H9 (cell line): ENCODE measurements at places on chromosomes 2 and 18. TPM values are rescaled to one million over a fixed set of nuclear protein-coding genes. Genes with fewer than 3 reads are reported as not detected.
A peak's percentile ranks its signal among the peaks of the same experiment; 100 is the strongest.

The SALL3 gene
- 51.1 and 52.4 TPM in 2 replicates for total RNA-seq

The POTEC gene
- not detected in 2 replicates for total RNA-seq

The MIB1 gene
- total RNA-seq = 45.7 and 48.8 TPM in 2 replicates

The LBX2 gene
- total RNA-seq = 1.1 TPM in 2 replicates

The STAT4 gene
- 0.33 TPM in 2 replicates for total RNA-seq

DNA sequence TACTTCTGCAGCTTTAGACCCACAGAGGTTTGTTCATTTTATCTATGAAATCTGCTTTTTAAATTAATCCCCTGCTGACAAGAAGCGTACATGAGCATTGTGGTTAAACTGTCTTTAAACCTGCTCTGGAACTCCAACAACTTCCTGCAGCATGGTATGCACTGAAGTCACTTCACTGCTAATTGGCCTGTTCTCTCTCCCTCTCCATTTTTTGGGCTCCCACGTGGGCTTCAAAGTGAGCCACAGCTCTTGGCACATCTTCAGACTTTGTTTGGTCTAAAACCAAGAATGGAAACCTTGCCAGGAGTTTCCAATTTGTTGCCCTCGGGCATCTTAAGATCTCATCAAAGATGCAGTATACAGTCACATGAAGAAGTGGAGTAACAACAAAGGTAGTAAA is 311.4 kb downstream of the LRRTM1 start:
- DNase-seq = no peak
- no peaks in the 10 kb centered on the region for H3K27me3 ChIP-seq
- no peaks in the 10 kb centered on the region; the same call in 1 of the 2 replicates for H3K4me1 ChIP-seq
- H3K36me3 ChIP-seq = no peaks in the 10 kb centered on the region
- no peak overlapping the region for H3K4me3 ChIP-seq

DNA sequence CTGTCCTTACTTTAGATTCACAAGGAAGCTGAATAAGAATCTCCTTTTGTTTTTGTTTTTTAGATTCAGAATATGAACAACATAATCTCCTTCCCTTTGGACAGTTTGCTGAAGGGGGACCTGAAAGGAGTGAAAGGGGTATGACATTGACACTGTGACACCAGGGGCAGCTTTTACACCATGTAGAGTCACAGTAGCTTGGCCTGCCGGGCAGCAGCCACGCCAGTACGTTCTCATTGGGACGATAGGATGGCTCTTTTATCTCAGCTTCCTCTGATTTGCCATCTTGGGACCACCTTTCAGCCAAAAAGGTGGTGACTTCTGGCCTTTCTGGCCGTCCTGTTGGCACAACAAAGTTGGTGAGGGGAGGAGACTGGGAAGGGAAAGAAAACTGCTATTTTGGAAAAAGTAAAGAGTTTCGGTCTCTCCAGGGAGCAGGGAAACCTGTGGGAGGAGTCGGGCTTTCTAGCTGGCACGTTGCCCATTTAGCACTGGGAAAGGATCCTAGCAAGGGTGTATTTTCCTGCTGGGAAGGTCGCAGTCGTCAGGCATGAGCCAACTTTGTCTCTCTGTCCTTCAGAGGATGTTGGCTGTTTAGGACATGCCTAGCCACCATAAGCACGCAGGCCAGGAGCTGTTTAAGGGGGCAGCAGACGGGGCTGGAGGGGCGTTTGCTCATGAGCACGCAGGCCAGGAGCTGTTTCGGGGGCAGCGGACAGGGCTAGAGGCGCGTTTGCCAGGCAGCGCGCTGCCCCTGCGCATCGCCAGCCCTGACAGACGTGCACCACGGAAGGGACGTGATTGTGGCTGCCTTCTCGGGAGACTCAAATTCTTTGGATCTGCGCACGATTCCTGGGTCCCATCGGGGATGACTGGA is 104.6 kb downstream of the ITGB1BP1 start:
- H3K27ac ChIP-seq = no peak overlapping the region
- no peaks in the 10 kb centered on the region for H3K4me1 ChIP-seq
- H3K4me3 ChIP-seq = no peak overlapping the region
- DNase-seq = no peak
- peaks cover 4% of the 10 kb centered on the region; the same call in 1 of the 2 replicates for H3K36me3 ChIP-seq
- no peaks in the 10 kb centered on the region for H3K27me3 ChIP-seq

GRCh38 chr2:176729706-176730569 is 460.7 kb downstream of the MTX2 start:
- H3K27ac ChIP-seq = no peak overlapping the region
- no peaks in the 10 kb centered on the region for H3K36me3 ChIP-seq
- no peaks in the 10 kb centered on the region for H3K4me1 ChIP-seq
- DNase-seq = no peak

DNA sequence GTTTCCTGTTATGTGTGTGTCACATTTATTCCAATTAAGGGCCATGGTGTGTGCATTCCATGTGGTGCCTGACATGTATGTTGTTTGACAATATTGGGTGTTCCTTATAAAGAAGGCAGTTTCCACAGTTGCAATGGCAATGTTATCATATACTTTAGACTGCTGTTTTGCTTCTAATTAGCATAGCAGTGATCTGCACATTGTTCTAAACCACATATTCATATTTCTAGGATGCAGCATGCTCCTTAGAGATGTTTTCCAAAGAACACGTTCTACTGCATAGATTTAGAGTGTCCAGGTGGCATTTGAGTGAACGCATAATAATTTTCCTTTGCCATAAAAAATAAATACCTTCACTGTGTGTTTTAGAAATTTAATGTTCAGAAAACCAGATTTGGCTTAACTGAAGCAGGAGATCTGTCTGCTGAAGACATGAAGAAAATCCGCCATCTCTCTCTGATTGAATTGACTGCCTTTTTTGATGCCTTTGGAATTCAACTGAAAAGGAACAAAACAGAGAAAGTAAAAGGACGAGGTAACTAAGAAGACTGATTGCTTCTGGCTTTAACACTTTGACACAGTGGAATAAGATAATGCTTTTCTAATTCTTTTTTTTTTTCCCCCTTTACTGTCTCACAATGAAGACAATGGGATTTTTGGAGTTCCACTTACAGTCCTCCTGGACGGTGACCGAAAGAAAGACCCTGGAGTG is 143.7 kb downstream of the ARHGAP28 start:
- DNase-seq = no peak
- no peaks in the 10 kb centered on the region for H3K36me3 ChIP-seq
- H3K4me3 ChIP-seq = no peak overlapping the region
- no peak overlapping the region for H3K27ac ChIP-seq
- H3K27me3 ChIP-seq = no peaks in the 10 kb centered on the region
- H3K4me1 ChIP-seq = no peaks in the 10 kb centered on the region

- H3K4me3 ChIP-seq = no peak overlapping the region
- H3K27me3 ChIP-seq = no peaks in the 10 kb centered on the region
- H3K27ac ChIP-seq = no peak overlapping the region
- H3K36me3 ChIP-seq = peaks cover 15% of the 10 kb centered on the region; the same call in 2 of the 3 replicates
- DNase-seq = no peak
These were observed 71.9 kb upstream of the NFU1 start for GRCh38 chr2:69509011-69509749.

GRCh38 chr18:56870982-56871381 is 219.8 kb downstream of the WDR7 start:
- no peaks in the 10 kb centered on the region for H3K36me3 ChIP-seq
- peaks cover 3% of the 10 kb centered on the region; the same call in 1 of the 2 replicates for H3K4me1 ChIP-seq
- no peak overlapping the region for H3K4me3 ChIP-seq
- no peak overlapping the region for H3K27ac ChIP-seq
- H3K27me3 ChIP-seq = no peaks in the 10 kb centered on the region

DNA sequence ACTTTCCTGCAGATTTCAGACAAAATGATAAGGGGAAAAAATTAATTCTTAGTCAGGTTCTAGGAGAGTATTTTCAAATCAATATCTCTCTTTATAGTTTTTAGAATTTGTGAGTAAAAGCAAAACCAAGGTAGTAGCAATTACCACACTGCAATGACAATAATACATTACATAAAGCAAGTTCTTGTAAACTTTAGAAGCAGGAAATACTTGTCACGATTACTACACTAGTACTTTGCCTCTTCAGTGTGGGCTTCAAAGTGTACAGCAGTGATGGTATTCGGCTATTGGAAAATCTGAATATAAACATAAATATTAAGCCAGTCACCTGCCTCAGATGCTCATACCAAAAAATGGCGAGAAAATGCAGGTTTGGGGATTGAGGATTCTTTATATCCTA is 81.0 kb downstream of the ALPK2 start:
- no peaks in the 10 kb centered on the region for H3K27me3 ChIP-seq
- DNase-seq = no peak
- H3K4me1 ChIP-seq = no peaks in the 10 kb centered on the region; the same call in 1 of the 2 replicates
- no peak overlapping the region for H3K4me3 ChIP-seq
- H3K36me3 ChIP-seq = no peaks in the 10 kb centered on the region

DNA sequence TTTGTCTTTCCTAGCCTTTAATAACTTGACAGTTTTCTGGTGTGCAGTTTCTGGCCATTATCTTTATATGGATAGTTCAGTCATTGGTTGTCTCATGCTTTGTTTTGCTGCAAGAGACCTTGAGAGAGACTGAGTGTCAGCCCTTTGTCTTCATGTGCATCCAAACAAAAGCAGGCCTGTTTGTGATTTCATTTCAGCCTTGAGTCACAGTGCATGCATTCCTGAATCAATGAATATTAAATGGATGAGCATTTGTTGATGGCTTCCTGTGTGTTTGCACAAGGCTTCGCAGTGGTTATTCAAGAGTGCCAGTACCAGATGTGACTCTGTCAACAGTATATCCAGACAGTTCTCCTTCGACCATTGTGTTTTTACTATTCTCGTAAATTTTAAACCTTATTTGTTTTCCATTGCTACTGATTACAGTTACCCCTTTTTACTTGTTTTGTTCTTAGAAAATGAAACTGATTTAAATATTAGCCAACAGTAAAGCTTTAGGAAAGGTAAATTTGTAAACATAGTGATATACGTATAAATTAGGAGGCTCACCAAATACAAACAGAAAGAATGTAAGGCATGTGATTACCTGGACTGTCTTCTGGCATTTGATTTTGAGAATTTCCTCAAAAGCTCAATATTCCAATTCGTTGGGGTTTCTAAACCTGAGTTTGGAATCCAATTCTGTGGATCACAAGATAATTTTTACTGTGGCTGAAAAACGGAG is 319.8 kb downstream of the CTNNA2 start:
- H3K27me3 ChIP-seq = no peaks in the 10 kb centered on the region
- DNase-seq = peak; percentile 52
- no peak overlapping the region for H3K4me3 ChIP-seq

- no peaks in the 10 kb centered on the region for H3K36me3 ChIP-seq
- no peak overlapping the region for H3K4me3 ChIP-seq
- H3K4me1 ChIP-seq = no peaks in the 10 kb centered on the region
- no peaks in the 10 kb centered on the region for H3K27me3 ChIP-seq
These were observed 17.9 kb downstream of the KCNIP3 start for GRCh38 chr2:95314964-95315611.

GRCh38 chr2:48529676-48530032 is 300 bp upstream of the STON1 start:
- H3K4me3 ChIP-seq = peak overlapping the region; percentile 94
- H3K27me3 ChIP-seq = no peaks in the 10 kb centered on the region
- no peaks in the 10 kb centered on the region; the same call in 1 of the 2 replicates for H3K36me3 ChIP-seq

DNA sequence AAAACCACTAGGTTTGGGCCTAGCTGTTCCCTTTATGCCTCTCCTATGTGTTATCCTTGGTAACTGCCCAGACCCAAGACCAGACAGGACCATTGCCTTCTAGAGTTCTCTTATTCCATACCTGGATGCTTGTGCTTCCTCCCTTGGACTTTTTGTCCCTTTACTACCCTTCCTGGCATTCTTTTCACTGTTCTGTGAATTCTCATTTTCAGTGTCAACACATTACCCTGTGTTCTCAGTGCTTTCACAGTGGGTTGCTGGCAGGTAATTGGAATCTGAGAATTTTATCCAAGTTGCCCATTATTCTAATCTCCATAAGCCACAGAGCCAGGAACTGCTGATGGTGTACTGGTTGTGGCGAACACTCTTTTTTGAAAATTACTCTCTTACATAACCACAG is 41.7 kb downstream of the ZDBF2 start:
- H3K36me3 ChIP-seq = peaks cover 31% of the 10 kb centered on the region
- H3K4me3 ChIP-seq = no peak overlapping the region
- no peak for DNase-seq

- no peak for DNase-seq
- no peaks in the 10 kb centered on the region; the same call in 1 of the 2 replicates for H3K4me1 ChIP-seq
- H3K27me3 ChIP-seq = peaks cover 7% of the 10 kb centered on the region; the same call in 1 of the 2 replicates
- H3K27ac ChIP-seq = no peak overlapping the region
These were observed 22.1 kb downstream of the ASB18 start for GRCh38 chr2:236242057-236242495.

- H3K27ac ChIP-seq = no peak overlapping the region
- no peak overlapping the region for H3K4me3 ChIP-seq
- peaks cover 2% of the 10 kb centered on the region; the same call in 1 of the 3 replicates for H3K36me3 ChIP-seq
- DNase-seq = no peak
- H3K27me3 ChIP-seq = no peaks in the 10 kb centered on the region
These were observed 64.5 kb downstream of the ARHGAP28 start for GRCh38 chr18:6793986-6794385.

DNA sequence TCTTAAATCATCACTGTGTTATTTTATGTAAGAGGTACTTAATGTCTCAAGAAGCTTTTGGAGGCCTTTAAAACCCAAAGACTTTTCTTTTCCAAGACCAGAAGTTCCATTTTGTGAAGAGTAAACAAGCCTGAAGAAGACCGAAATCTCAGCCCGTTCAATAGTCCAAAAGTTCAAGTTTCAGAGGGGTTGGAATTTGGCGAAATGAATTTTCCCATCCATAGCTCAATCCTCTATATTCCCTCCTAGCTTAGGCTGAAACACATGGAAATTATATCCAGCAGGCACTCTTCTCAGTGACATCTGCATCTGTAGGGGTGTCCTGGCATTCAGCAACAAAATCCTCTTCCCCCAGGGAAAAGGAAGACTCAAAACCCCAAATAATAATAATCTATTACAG is 344.6 kb downstream of the ARHGAP15 start:
- no peak for DNase-seq
- no peaks in the 10 kb centered on the region for H3K27me3 ChIP-seq
- no peak overlapping the region for H3K4me3 ChIP-seq
- no peak overlapping the region for H3K27ac ChIP-seq

- no peak overlapping the region for H3K4me3 ChIP-seq
- no peaks in the 10 kb centered on the region for H3K36me3 ChIP-seq
- H3K27ac ChIP-seq = no peak overlapping the region
- peaks cover 3% of the 10 kb centered on the region; the same call in 1 of the 2 replicates for H3K4me1 ChIP-seq
- no peaks in the 10 kb centered on the region for H3K27me3 ChIP-seq
- no peak for DNase-seq
These were observed 62.0 kb upstream of the CSRNP3 start for GRCh38 chr2:165407466-165407865.

GRCh38 chr2:204039298-204039838 is 102.8 kb downstream of the ICOS start:
- no peaks in the 10 kb centered on the region for H3K27me3 ChIP-seq
- no peak overlapping the region for H3K4me3 ChIP-seq
- H3K36me3 ChIP-seq = peaks cover 13% of the 10 kb centered on the region
- no peak for DNase-seq

DNA sequence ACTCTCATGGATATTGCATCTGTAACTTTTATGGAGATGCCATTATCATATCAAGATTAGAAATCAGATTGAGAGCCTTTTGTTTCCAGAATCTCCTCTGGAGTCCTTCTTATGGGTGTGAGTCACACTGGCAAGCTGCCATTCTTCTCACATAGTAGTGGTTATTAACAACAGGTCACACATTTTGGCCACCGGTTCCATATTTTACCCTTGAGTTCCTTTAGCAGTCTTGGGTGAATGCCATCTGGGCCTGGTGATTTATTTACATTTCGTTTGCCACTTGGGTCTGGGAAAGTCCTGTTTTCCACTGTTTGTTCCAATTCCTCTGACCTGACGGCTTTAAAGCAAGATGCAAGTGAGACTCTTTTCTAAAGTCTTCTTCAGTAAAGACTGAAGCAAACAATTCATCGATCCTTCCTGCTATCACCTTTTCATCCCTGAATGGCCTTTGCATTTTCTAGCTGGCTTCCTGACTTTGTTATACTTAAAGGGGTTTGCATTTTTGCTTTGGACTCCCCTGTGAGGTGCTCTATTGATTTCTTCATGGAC is 80.5 kb upstream of the CAVIN2 start:
- peaks cover 7% of the 10 kb centered on the region; the same call in 1 of the 2 replicates for H3K4me1 ChIP-seq
- no peak overlapping the region for H3K4me3 ChIP-seq
- H3K36me3 ChIP-seq = peaks cover 4% of the 10 kb centered on the region
- no peak for DNase-seq
- H3K27ac ChIP-seq = peak overlapping the region; percentile 76
